Stimulated activated CD8-positive, alpha-beta memory T cell treated with anti-CD3 and anti-CD28 coated beads, Interleukin-4, amount 100 ng/mL, for 4 hours (primary cell): ENCODE measurements at places on chromosomes 4 and X.

DNA sequence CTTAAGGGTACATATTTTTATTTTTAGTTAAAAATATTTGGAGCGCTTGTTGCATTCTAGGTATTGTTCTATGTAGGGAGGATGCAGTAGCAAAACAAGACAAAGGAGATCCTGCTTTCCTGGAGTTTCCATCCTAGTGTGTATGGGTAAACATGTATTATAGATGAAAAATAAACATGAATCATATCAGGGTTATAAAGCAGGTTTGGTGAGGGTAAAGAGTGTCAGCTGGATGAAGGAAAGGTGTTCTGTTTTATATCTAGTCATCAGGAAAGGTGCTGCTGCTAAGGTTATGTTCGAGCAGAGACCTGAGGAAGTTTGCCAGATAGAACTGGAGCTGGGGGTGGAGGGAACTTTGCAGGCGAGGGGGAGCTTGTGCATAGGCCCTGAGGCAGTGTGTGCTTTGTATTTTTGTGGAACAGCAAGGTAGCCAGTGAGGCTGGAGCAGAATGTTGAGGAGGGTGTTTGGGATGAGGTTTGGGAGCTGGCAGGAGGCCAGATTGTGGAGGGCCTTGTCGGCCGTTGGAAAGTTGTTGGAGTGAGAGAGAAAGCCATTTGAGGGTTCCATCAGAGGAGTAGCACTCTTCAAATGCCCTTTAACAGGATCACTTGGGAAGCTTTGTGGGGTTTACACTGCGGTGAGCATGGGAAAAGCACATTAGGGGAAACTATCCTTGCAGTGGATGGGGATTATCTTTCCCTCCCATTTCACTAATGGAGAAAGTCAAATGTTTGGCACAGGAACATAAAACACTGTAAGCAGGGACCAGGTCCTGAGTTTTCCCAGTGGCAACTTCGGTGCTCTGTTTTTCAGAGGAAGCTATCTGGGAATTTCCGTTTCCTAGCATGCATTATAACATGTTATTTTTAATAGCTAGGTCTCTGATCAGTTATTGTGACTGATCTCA is 35.9 kb downstream of the AFF1 start:
- DNase-seq = no peak

DNA sequence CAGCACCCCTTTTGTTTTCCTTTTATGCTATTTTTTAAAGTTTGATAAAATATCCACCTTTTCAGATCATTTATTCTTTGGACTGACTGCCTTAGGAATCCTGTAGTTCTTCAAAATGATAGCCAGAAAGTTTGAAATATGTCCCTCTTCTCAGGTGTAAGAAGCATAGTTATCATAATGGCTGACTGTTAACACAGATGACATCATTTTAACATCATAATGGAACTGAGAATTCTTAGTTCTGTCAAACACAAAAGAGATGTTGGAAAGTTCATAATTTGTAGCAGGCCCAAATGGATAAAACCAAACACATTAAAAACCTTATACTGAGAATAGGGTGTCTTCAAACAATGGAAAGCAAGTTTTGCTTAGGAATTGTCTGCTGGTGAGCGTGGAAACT is 1254.4 kb downstream of the ADGRL3 start:
- DNase-seq = no peak

DNA sequence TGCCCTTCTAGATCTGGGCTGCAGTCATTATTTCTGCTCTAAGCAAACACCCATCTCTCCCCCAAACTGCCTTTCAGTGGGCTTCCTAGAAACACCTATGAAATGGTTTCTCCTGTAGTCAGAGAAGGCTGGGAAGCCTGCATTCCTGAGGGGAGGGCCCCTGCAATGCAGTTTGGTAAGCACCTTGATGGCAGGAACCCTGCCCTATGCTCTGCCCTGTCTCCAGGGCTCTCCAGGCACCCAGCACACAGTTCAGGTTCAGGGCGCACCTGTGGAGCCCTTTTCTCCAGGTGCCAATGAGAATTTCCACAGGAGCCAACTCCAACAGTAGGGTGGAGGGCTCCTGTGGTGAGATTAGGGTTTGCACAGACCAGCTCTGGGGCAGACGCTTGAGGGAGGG is 69.1 kb upstream of the FBXW7 start:
- DNase-seq = no peak

- DNase-seq = no peak
Measured at GRCh38 chr4:43316813-43317212, 424.3 kb downstream of the GRXCR1 start.

GRCh38 chrX:151180400-151180799 is 4.0 kb downstream of the GPR50 start:
- DNase-seq = no peak

DNA sequence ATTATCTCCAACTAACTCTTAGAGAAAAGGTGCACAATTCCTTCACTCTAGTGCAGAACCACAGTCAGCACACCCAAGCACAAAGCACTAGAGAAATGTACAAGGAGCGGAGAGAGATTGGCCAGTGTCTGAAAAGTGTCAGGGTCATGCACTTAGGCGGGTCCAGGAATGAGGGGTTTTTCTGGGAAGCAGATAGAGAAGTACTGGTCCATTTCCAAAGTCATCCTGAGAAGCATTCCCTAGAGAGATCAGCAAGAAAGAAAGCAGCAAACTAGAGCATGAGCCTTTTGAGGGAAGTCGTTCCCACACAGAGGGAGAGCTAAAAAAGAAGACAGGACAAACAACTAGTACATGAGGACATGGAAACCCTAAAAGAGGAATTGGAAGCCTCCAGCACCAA is 168.1 kb upstream of the MAP3K15 start:
- no peak for DNase-seq
